ENCODE measurements at places on chromosomes 4 and X. TPM values are rescaled to one million over a fixed set of nuclear protein-coding genes. Genes with fewer than 3 reads are reported as not detected.
A peak's percentile ranks its signal among the peaks of the same experiment; 100 is the strongest.

- H3K4me1 ChIP-seq, result no peaks in the 10 kb centered on the region
- no peak overlapping the region for H3K4me3 ChIP-seq
- H3K27ac ChIP-seq, result no peak overlapping the region
Measured at GRCh38 chr4:99310389-99310788, 10.8 kb downstream of the ADH1B start.

GRCh38 chr4:67909905-67910584 lies 26.2 kb upstream of the TMPRSS11D start:
- no peak overlapping the region for H3K4me3 ChIP-seq
- H3K27me3 ChIP-seq, result no peaks in the 10 kb centered on the region
- no peak for DNase-seq
- no peaks in the 10 kb centered on the region for H3K36me3 ChIP-seq
- no peak overlapping the region for H3K27ac ChIP-seq

Gene CAPN6
- total RNA-seq, result not detected

DNA sequence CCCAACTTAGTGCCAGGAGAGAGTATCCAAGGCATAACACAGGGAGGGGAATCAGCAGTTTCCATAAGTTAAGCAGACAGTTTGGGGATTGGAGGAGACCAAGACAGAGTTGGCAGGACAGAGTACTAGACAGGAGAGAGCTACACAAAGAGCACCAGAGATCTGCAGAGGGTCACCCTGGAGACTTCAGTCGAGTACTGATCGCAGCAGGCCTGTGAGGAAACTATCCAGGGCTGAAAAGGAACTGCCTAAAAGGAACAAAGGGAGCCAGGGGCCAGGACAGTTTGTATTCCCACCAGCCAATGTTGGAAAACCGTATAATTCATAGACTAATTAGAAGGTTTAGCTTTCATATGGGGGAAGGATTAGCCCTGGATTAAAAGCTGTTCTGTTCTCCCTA lies 80.6 kb upstream of the ENPP6 start:
- no peaks in the 10 kb centered on the region for H3K27me3 ChIP-seq
- no peaks in the 10 kb centered on the region for H3K36me3 ChIP-seq
- H3K4me3 ChIP-seq, result no peak overlapping the region
- H3K27ac ChIP-seq, result no peak overlapping the region
- no peaks in the 10 kb centered on the region for H3K4me1 ChIP-seq

Gene SPANXD
- total RNA-seq, result not detected

Gene ZFP92
- 0.24 TPM for total RNA-seq

GRCh38 chr4:17020901-17021300 lies 122.5 kb upstream of the LDB2 start:
- no peaks in the 10 kb centered on the region for H3K36me3 ChIP-seq
- no peak for DNase-seq
- no peak overlapping the region for H3K27ac ChIP-seq
- no peak overlapping the region for H3K4me3 ChIP-seq
- no peaks in the 10 kb centered on the region for H3K4me1 ChIP-seq

- no peak overlapping the region for H3K27ac ChIP-seq
- no peaks in the 10 kb centered on the region for H3K36me3 ChIP-seq
- H3K4me1 ChIP-seq, result no peaks in the 10 kb centered on the region
Measured at GRCh38 chrX:39261446-39262147, 460.3 kb downstream of the MID1IP1 start.

GRCh38 chrX:45735571-45735970 lies 534.9 kb upstream of the DIPK2B start:
- no peak for DNase-seq
- H3K36me3 ChIP-seq, result no peaks in the 10 kb centered on the region
- no peak overlapping the region for H3K27ac ChIP-seq

- H3K4me3 ChIP-seq, result no peak overlapping the region
- peaks cover 9% of the 10 kb centered on the region for H3K4me1 ChIP-seq
- H3K27ac ChIP-seq, result no peak overlapping the region
- no peak for DNase-seq
- H3K36me3 ChIP-seq, result no peaks in the 10 kb centered on the region
Measured at GRCh38 chrX:37824491-37825214, 22.7 kb downstream of the DYNLT3 start.

DNA sequence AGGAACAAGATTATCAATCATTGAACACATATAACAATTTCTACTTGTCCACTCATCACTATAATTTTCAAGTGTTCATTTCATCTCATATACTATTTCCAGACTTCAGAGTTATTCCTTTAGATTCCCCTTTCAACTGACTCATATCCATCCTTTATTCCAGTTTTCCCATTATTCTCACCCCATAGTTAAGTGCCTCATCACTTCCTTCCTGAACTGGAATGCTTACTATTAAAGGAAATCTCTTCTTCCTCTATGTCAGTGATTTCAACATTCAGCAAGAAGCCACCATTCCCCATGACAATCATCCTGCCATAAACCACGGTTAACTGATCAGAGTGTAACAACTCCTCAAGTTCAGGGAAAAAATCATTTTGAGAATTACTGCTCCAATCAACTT lies 198.9 kb downstream of the FBXO8 start:
- H3K4me1 ChIP-seq, result no peaks in the 10 kb centered on the region
- H3K27me3 ChIP-seq, result no peaks in the 10 kb centered on the region
- H3K27ac ChIP-seq, result no peak overlapping the region

GRCh38 chr4:20890761-20891160 lies 190.5 kb downstream of the PACRGL start:
- H3K36me3 ChIP-seq, result no peaks in the 10 kb centered on the region
- H3K4me3 ChIP-seq, result no peak overlapping the region
- DNase-seq, result no peak

Gene MAGEB10
- total RNA-seq, result not detected

Gene ZMAT1
- 26.6 TPM for total RNA-seq

DNA sequence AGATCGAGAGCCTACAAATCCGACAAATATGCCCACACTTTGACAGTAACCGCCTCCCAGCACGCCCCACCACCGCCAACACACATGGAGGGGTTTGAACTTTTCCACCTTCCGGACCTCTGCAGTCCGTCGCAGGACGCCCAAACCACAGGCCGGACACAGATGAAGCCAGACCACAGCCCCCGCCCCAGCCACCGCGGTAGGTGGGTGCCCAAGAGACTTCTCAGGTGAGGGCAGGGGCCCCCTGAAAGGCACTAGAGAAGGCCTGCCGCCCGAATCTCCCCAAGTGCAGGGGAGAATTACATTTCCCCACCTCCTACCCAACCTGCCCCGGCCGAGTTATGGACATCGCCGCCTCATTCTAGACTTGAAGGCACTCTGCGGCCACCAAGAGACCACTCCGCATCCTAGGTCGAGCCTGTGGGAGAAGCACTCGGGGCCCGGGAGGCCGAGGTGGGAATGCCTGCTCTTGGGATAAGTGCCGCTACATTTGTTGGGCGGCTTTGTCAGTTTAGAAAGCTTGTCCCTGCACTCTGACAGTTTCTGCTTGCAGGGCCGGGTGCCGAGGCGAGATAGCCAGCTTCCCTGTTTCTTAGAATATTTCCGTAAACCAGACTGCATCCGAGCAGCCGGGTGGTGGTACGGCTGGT lies 21.5 kb downstream of the HAND2 start:
- H3K27me3 ChIP-seq, result peaks cover 32% of the 10 kb centered on the region
- H3K4me3 ChIP-seq, result peak overlapping the region; percentile 55
- no peak overlapping the region for H3K27ac ChIP-seq
- no peak for DNase-seq

DNA sequence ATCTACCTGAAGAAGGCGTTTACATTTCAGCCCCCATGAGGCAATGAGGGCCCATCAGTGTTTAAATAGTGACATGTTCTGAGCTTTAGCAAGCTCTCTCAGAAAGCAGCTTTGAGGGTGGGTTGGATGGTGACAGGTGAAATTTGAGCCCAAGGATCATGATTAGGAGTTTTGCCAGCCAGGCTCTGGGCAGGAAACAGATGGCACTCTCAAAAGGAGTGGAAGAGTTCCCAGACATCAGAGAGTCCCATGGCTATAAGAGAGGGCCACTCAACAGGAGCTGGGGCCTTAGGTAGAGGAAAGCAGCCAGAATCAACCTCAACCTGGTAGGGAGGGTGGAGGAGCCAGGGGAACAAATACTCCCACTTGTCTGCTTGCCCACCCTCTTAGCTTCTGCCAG lies 499.8 kb downstream of the MID1IP1 start:
- no peak overlapping the region for H3K27ac ChIP-seq
- no peaks in the 10 kb centered on the region for H3K36me3 ChIP-seq
- H3K4me1 ChIP-seq, result no peaks in the 10 kb centered on the region
- no peaks in the 10 kb centered on the region for H3K27me3 ChIP-seq

GRCh38 chrX:129748305-129748704 lies 9.5 kb downstream of the XPNPEP2 start:
- no peak for DNase-seq
- H3K27me3 ChIP-seq, result no peaks in the 10 kb centered on the region
- no peaks in the 10 kb centered on the region for H3K36me3 ChIP-seq
- H3K4me3 ChIP-seq, result no peak overlapping the region

GRCh38 chrX:53718073-53718472 lies 31.6 kb upstream of the HUWE1 start:
- no peaks in the 10 kb centered on the region for H3K27me3 ChIP-seq
- no peak overlapping the region for H3K4me3 ChIP-seq
- H3K4me1 ChIP-seq, result peaks cover 42% of the 10 kb centered on the region
- no peaks in the 10 kb centered on the region for H3K36me3 ChIP-seq
- H3K27ac ChIP-seq, result no peak overlapping the region

GRCh38 chr4:128394778-128395177 lies 107.2 kb upstream of the PGRMC2 start:
- no peaks in the 10 kb centered on the region for H3K4me1 ChIP-seq
- no peak for DNase-seq
- H3K4me3 ChIP-seq, result no peak overlapping the region
- H3K27ac ChIP-seq, result no peak overlapping the region
- H3K27me3 ChIP-seq, result no peaks in the 10 kb centered on the region

DNA sequence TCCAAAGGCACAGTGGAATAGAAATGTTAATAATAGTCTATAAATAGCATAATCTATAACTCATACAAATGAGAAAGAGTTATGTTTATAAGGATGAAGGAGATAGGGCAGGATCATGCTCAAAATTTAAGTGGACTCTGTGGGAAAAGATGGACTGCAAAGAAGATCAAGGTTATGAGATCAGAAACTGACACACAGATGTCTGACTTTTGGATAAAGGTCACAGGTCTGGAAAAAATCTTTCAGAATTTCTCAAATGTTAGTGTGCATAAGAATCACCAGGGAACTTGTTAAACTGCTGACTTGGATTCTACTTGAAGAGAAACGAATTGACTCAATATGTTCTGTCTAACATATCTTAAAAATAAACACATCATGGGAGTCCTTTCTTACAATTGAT lies 104.1 kb downstream of the FSTL5 start:
- H3K36me3 ChIP-seq, result no peaks in the 10 kb centered on the region
- H3K27ac ChIP-seq, result no peak overlapping the region
- H3K4me1 ChIP-seq, result no peaks in the 10 kb centered on the region
- no peak for DNase-seq
- H3K27me3 ChIP-seq, result no peaks in the 10 kb centered on the region

Gene GPR173
- 0.47 TPM for total RNA-seq

Gene LARP7
- 51.6 TPM for total RNA-seq

GRCh38 chr4:15891312-15891711 lies 47.2 kb downstream of the FGFBP1 start:
- no peak overlapping the region for H3K27ac ChIP-seq
- no peaks in the 10 kb centered on the region for H3K36me3 ChIP-seq
- H3K27me3 ChIP-seq, result no peaks in the 10 kb centered on the region
- H3K4me1 ChIP-seq, result no peaks in the 10 kb centered on the region
- no peak for DNase-seq

- no peak overlapping the region for H3K4me3 ChIP-seq
- H3K4me1 ChIP-seq, result no peaks in the 10 kb centered on the region
- no peaks in the 10 kb centered on the region for H3K27me3 ChIP-seq
- H3K27ac ChIP-seq, result no peak overlapping the region
- no peaks in the 10 kb centered on the region for H3K36me3 ChIP-seq
Measured at GRCh38 chr4:19945979-19946380, 305.7 kb upstream of the SLIT2 start.

DNA sequence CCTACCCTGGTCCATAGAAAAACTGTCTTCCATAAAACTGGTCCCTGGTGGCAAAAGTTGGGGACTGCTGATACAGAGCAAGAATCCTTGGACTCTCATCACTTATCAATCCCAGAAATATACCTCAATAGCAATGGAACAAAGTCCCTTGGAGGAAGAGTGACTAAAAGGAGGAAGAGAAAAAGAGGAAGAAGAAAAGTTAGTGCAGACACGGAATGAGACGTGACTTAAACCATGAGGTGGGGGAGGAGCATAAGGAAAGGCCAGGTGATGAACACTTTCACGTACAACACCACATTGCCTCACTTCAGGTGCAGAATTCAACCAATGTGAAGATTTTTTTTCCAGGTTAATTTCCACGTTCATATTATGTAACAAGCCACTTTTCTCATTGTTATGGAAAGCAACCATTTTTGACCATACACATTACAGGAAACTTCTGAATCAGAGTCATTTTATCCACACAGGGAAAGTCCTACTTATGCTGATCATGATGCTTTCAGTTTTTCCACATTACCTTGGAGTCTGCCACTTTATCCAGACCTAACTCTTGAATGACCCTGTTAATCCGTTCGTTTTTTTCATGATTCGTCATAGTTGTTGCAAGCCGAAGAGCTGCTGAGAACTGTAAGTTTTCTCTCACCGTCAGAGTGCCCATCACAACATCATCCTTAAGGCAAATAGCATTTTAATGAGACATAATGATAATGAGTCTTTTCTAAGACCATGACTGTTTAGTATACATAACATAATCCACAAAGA lies 27.7 kb downstream of the ABCG2 start:
- H3K4me1 ChIP-seq, result no peaks in the 10 kb centered on the region
- no peak for DNase-seq
- no peaks in the 10 kb centered on the region for H3K36me3 ChIP-seq
- no peaks in the 10 kb centered on the region for H3K27me3 ChIP-seq
- H3K4me3 ChIP-seq, result no peak overlapping the region

GRCh38 chr4:86594559-86595425 lies 677 bp downstream of the PTPN13 start:
- peak overlapping the region; percentile 21 for H3K4me3 ChIP-seq
- no peaks in the 10 kb centered on the region for H3K36me3 ChIP-seq
- no peak overlapping the region for H3K27ac ChIP-seq
- H3K27me3 ChIP-seq, result peaks cover 9% of the 10 kb centered on the region
- DNase-seq, result no peak

Gene SCD5
- total RNA-seq, result 1.5 TPM

Gene DMRTC1
- total RNA-seq, result 0.96 TPM

DNA sequence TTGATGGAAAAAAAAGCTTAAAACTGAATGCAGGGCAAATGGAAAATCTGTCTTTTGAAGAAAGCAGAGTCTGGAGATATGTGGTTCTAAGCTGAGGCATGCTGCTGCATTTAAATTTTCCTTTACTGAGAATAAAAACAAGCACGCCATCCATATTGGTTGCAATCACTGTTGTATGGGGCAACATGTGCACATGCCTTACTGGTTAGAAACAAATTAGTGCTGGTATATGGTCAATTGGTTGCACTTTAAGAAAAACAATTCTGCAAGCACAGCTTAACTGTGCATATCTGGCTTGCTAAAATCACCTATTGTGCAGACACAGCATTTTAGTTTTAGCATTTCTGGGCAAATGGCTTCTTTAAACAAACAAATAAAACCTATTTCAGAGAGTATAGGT lies 239.1 kb downstream of the NDST4 start:
- H3K36me3 ChIP-seq, result no peaks in the 10 kb centered on the region
- no peaks in the 10 kb centered on the region for H3K27me3 ChIP-seq
- no peaks in the 10 kb centered on the region for H3K4me1 ChIP-seq
- H3K27ac ChIP-seq, result no peak overlapping the region
- no peak overlapping the region for H3K4me3 ChIP-seq
- no peak for DNase-seq

Measured in naive thymus-derived CD4-positive, alpha-beta T cell (primary cell).